Heart right ventricle (tissue), 16 donors: ENCODE measurements at places on chromosomes 6 and 20. TPM values are rescaled to one million over a fixed set of nuclear protein-coding genes. Genes with fewer than 3 reads are reported as not detected.

CBLN4 gene
- polyA plus RNA-seq, result not detected

FBXO5 gene
- polyA plus RNA-seq, result 0.80 TPM

PTCRA gene
- polyA plus RNA-seq, result not detected

KIAA1586 gene
- 3.1 TPM for polyA plus RNA-seq

CAGE1 gene
- not detected for polyA plus RNA-seq

IYD gene
- polyA plus RNA-seq, result not detected

SCUBE3 gene
- 1.2 TPM for polyA plus RNA-seq

NKX2-2 gene
- polyA plus RNA-seq, result not detected

SALL4 gene
- 0.22 TPM for polyA plus RNA-seq

CCN6 gene
- polyA plus RNA-seq, result not detected

DEFB124 gene
- 0.13 TPM for polyA plus RNA-seq

IL17F gene
- polyA plus RNA-seq, result not detected

GABRR1 gene
- 0.01 TPM for polyA plus RNA-seq

BPIFB3 gene
- not detected for polyA plus RNA-seq

NHSL1 gene
- 5.0 TPM for polyA plus RNA-seq

DACT2 gene
- polyA plus RNA-seq, result 0.29 TPM

PPP1R16B gene
- 2.5 TPM for polyA plus RNA-seq

PRR3 gene
- 8.2 TPM for polyA plus RNA-seq

DSN1 gene
- polyA plus RNA-seq, result 4.7 TPM

COL12A1 gene
- polyA plus RNA-seq, result 6.2 TPM

SYNDIG1 gene
- 13.1 TPM for polyA plus RNA-seq

PSMB8 gene
- 42.9 TPM for polyA plus RNA-seq

ZC3H12D gene
- polyA plus RNA-seq, result 0.19 TPM

ADGRB3 gene
- 2.1 TPM for polyA plus RNA-seq

F13A1 gene
- polyA plus RNA-seq, result 23.3 TPM

WFDC2 gene
- polyA plus RNA-seq, result 0.55 TPM

MYBL2 gene
- polyA plus RNA-seq, result 0.17 TPM

SLC17A4 gene
- polyA plus RNA-seq, result not detected
